ENCODE measurements at places on chromosomes 3 and 15.
A peak's percentile ranks its signal among the peaks of the same experiment; 100 is the strongest.

DNA sequence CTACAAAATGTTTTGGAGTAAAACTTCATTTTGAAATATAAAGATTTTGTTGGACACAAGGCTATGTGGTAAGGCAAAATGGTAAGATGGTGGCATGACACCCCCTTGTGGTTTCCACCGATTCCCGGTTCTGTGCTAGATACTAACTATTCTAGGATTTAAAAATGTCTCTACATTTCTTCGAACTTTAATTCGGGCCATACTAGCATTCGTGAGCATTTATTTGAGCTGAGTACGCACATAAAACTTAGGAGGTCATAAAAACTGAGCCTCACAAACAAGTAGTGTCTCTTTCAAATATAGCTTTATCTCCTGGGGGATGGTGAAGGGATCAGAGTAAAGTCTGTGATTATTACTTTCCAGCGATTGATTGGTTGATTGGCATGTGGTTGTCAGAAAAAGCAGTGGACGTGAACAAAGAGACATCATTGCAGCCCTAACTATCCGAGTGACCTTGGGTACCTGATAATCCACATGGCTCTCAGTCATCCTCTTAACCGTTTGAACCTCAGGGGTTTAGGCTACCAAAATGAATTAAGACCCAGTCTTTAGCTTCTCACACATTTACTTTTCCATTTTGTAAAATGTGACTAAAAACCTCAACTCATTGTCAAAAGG lies 1.1 kb upstream of the ZNF639 start:
- peak; percentile 61 for DNase-seq

DNA sequence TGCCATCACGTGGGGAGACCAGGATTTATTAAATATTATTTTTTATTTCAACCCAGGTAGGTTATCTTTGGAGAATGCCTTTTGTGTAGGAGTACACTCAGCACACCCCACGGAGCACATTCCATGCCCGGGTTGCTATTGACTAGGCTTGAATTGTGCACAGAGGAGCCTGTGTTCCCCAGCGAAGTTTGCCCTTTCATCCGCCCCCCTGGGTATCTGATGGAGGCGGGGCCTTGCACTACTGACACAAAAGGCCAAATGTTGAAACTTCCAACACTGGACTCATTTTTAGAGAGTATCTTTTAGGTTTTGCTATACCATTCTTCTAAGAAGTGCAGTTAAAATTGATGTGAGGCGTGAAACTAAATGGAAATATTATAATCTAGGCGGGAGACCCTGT lies 39.3 kb upstream of the PPP4R2 start:
- no peak for DNase-seq

- DNase-seq, result no peak
Measured at GRCh38 chr15:94451466-94451865, 220.1 kb downstream of the MCTP2 start.

DNA sequence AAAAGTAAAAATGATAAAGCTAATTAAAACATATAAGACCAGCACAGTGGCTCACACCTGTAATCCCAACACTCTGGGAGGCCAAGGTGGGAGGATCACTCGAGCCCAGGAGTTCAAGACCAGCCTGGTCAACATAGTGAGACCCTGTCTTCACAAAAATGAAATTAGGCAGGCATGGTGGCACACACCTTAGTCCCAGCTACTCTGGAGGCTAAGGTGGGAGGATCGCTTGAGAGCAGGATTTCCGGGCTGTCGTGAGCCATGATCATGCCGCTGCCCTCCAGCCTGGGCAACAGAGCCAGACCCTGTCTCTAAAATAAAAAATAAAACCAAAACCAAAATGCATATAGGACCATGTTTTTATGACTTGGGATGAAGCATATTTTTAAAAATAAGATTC lies 4.8 kb upstream of the PRSS50 start:
- DNase-seq, result no peak

- DNase-seq, result no peak
Measured at GRCh38 chr3:80213086-80213485, 445.3 kb upstream of the ROBO1 start.

DNA sequence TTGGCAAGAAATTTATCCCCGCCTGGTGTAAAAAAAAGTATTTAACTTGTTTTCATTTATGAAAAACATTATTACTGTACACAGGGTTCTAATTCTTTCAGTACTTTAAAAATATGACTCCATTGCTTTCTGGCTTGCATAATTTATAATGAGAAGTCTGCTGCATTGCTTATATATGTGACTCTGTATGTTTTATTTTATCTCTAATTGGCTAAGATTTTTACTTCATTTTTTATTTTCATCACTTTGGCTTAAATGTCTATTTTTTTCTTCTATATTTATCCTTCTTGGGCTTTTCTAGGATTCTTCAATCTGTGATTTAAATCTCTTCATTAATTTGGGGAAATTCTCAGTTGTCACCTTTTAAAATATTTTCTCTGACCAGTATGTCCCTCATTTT lies 636.6 kb upstream of the NR2F2 start:
- no peak for DNase-seq

GRCh38 chr15:80183886-80184285 lies 31.1 kb downstream of the FAH start:
- no peak for DNase-seq

- DNase-seq, result no peak
Measured at GRCh38 chr3:185210621-185211142, 43.2 kb downstream of the EHHADH start.

DNA sequence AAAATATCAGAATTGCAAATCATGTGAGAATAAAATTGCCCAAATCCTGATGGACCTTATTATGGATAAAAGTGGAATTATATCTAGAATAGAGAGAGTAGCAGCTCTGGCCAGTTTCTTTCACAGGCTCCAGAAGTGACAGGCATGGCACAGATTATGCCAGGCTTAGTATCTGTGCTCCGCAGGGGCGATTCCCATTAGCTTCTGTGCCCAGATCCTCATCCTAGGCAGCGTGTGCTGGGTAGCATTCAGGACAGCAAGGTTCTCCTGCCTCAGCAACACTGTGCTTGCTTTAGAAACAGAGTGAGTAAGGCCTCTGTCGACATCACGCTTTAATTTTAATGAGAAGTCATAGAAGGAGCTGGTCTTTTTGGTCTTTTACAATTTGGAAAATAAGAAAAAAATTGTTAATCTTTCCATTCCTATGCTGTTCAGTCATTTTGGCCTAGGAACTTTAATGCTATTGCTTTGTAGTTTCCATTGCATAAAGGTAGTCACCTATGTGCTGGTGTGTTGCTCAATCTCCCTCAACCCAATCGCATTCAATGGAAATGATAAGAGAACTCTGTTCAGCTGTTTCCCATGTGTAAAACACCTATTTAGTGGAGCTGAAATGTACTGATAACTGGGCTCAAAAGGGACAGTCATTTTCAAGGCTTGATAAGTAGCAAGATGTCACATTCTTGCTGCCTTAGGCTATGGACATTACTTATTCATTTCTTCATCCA lies 770.1 kb downstream of the AGBL1 start:
- DNase-seq, result no peak

DNA sequence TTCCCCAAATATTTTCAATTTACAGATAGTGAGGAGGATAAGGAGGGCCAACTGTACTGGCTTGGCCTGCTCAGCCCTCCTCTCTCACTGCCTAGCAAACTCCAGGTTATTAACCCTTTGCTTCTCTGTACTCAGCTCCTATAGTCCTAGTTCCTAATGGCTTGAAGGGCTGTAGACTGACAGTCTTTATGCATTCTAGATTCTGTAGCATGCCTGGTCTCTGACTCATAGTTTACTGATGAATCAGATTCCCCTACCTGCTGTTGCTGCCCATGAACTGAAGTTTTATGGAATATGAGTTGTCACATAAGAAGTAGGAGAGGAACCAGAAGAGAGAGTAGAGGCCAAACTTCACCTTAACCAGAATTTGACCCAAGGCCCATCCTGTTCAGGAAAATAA lies 27.1 kb upstream of the MAP3K13 start:
- DNase-seq, result no peak

- no peak for DNase-seq
Measured at GRCh38 chr15:97981758-97982157, 21.3 kb downstream of the ARRDC4 start.

DNA sequence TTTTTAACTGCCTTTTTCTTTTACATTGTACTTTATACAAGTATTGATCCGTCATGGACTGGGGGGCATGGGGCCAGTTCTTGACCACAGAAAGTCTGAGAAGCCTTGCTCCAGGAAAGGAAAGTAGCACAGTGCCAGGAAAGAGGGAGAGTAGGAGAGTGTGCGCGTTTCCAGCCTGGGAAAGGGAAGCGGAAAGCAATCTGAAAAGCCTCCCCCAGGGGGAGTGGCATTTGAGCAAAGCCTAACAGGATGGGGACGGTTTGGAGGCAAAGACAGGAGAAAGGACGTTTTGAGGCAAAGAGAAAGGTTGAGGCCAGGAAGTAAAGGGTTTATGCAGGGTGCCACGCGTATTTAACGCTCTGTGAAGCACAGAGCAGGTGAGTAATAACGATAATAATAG lies 116.9 kb downstream of the RORA start:
- no peak for DNase-seq

GRCh38 chr3:76429581-76430177 lies 610.2 kb upstream of the ROBO2 start:
- no peak for DNase-seq

DNA sequence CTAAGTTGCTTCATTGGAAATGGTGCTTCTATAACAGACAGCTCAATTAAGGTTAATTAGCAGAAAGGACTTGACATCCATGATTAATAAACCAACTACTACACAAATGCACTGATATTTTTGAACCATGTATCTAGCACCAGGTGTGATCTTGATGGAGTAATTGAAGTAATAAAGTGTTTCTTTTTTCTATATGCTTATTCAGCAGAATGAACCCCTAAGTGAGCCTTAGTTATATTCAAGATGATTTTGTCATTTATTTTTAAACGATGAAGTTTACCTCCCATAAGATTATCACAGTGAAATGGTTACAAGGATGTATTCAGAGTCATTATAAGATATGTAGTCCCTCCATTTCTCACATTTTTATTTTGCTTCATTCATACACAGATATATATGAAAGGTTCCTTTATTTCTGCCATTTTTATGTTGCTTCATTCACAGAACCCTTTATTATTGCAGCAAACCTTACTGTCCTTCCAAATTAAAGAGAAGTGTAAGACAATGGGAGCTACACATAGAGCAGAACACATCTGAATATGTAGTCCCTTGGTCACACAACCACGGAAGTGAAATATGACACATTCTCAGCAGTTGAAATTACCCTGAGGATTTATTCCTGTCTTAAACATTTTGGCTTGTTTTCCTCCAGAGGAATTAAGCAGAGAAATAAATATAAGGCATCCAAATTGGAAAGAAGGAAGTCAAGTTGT lies 295.0 kb downstream of the RAP2B start:
- no peak for DNase-seq

DNA sequence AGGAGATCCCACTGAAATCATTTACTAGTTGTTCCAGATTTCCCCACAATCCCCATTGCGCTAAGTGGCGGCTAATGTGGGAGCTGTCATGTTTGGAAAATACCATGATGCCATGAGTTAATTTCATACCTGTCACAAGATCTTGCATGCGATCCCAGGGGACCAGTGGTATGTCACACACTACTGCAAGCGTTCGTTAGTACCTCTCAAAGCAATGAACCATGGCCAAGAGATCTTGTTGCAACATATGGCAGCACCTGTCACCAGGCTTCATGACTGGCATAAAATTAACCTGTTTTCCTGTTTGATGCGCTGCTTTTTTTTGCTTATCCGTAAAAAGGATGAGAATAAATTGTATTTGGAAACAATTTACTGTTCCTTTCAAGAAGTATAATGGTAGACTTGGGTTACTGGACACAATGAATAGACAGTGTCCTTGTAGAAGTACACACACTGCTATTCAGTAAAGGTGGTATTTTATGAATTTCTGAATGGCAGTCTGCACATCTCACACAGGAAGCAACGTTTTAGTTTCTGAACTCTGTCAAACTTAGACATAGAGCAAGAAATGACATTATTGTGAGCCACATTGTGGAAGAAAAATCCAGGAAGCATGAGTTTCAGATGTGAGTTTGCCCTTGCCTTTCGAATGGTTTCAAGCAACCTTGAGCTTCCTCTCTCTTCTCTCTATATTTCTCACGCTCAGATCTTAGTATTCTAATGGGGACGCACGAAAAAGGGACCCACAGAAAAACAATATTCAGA lies 81.9 kb downstream of the CHL1 start:
- peak; percentile 96 for DNase-seq

DNA sequence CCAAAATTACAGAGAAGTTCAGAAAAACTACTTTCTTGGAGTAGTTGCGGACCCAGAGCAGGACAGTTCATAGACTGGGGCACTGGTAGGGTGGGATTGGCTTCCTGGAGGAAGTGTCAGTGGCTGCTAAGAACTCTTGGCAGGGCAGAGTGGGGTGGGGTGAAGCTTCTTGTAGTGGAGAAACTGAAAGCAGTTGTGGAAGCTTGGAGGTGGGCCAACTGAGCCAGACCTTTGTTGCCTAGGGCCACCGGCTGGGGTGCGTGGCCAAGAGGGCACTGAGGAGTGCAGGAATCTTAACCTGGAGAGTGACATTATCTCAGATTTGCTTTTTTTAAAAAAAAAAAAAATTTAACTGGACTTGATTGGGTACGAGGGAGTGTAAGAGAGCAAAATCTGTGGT lies 3.1 kb downstream of the KAT2B start:
- peak; percentile 68 for DNase-seq

DNA sequence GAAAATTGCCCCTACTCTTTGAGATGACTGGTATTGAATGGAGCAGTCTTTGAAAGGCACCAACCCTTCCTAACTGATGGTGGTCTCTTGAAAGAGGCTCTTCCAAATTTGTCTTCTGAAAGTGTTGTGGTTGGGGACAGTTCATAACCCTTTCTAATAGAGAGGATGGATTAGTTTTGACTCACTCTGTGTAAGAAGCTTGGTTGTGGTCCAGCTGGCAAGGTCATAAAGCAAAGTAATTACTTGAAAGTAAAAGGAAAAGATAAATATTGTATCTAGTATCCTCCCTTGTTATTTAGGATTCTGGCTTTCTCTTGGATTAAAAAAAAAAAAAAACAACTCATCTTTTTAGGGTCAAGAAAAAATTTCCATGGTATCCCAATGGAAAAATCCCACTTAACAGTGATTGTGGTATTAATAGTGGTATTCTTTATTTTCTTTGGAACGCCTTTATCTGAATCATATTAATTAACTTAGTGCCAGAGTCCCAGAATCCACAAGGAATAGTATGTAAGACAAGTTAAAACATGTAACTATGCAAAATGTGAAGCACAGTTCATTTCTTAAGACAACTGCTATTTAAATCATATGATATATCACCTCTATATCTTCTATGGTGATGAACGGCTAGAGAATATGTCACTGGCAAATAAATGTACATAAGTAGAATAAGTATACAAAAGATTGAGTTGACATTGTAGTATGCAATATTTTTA lies 469.3 kb upstream of the CDIN1 start:
- DNase-seq, result no peak

GRCh38 chr3:23166276-23166675 lies 36.9 kb upstream of the UBE2E2 start:
- DNase-seq, result no peak

GRCh38 chr15:39887832-39888231 lies 32.2 kb downstream of the GPR176 start:
- DNase-seq, result peak; percentile 8

DNA sequence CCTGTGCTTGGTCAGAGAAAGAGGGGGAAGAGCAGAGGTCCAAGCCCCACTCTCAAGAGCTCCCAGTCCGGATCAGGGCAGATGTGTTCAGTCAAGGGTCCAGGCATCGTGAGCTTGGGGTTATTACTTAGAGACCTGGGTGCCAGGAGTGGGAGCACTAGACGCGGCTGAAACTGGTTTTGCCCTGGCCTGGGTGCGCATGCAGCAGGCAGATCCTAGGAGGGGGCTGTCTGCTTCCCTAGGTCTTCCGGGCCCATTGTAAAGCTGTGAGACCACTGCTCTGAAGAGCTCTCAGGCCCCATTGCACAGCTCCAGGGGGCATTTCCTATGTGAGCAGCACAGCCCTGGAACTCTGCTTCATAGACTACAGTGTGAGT lies 204.9 kb upstream of the LINGO1 start:
- no peak for DNase-seq

Measured in OCI-LY7 (cell line).